ACHN (cell line): ENCODE measurements at places on chromosomes 3 and 15.

DNA sequence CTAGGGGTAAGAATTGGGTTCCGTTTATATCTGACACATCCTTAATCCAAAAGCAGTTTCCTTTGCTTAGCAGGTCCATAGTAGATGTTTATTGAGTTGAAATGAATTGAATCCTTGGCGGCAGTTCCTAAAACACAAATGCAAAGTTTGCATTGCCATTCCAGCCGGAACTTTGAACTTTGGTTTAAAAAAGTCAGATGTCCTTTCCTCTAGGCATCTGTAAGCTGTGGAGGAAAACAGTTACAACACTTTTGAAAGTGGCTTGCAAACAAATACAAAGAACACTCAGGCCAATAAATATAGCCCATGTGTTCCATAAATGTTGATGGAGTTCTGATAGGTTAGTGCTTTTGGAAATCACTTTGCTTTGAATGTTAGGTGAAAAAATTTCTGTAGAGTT, 374.7 kb upstream of the RARB start:
- no peak for DNase-seq

DNA sequence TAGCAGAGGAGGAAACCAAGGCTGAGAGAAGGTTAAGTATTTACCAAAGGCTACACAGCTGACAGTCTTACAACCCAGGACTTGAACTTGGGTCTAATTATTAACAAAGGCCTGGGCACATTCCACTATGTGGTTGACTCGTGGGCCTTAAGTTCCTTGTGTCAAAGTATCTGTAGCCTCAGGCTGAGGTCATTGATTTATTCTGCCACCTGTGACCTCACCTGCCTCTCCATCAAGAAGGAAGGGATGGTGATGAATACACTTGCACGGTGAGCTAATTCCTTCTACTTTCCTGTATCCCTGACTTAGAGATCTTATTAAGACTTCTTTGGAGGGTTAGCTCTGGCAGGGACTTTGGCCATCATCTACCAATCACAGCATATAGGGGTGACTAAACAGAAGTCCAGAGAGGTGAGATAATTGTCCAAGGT, 19.9 kb upstream of the LRRC58 start:
- DNase-seq: peak; percentile 87

DNA sequence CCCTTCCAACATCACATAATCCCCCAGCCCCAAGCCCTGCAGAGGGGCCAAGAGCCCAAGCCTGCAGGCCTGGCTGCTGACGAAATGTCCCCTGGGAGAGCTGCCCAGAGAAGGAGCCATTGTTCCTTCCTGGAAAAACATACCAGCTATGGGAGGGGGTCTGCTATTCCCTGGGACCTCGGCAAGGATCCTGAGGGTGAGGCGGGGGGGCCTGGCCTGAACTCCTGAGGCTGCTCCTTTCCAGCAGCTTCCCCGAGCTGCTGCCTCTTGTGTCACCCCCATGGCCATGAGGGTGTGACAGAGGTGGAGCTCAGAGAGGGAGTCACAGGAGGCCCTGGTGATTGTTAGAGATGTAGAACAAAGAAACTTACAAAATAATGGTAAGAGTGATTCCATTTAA, 12.9 kb downstream of the LOXL1 start:
- DNase-seq: no peak

DNA sequence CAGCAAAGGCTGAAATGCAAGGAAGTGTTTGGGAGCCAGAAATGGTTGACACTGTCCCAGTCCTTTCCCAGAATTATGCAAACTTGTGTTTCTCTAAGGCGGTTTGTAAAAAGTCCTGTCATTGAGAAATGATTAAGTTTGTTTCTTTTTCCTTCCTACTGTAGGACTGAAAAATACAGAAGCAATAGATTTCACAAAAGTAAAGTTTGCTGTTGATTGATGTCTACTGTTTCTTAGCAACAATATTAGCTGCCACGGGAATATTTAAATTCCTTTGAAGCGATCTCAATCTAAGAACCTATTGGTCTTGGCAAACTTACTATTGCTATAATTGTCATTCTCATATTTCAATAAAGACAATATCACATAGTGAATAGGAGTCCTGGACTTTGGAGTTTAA, 100.7 kb upstream of the IL12A start:
- DNase-seq: no peak

- no peak for DNase-seq
Measured at GRCh38 chr3:28039234-28039633, 202.2 kb upstream of the CMC1 start.

- no peak for DNase-seq
Measured at GRCh38 chr3:126155280-126155640, 25.1 kb downstream of the ALDH1L1 start.
